Activated CD4-positive, alpha-beta memory T cell treated with anti-CD3 and anti-CD28 coated beads for 36 hours (primary cell): ENCODE measurements at places on chromosomes 4 and X.

GRCh38 chrX:135737366-135738071, 24.1 kb downstream of the CT45A1 start:
- no peak for DNase-seq

GRCh38 chrX:72080800-72081199, 50.9 kb downstream of the RTL5 start:
- DNase-seq, result no peak

- no peak for DNase-seq
Measured at GRCh38 chr4:141132709-141133145, 542 bp downstream of the RNF150 start.

- DNase-seq, result no peak
Measured at GRCh38 chr4:117249333-117249732, 164.0 kb upstream of the TRAM1L1 start.

DNA sequence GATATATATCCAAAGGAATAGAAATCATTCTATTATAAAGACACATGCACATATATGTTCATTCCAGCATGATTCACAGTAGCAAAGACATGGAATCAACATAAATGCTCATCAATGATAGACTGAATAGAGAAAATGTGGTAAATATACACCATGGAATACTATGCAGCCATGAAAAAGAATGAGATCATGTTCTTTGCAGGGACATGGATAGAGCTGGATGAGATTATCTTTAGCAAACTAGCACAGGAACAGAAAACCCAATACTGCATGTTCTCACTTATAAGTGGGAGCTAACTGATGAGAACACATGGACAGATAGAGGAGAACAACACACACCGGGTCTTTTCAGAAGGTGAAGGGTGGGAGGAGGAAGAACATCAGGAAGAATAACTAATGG, 1318.6 kb downstream of the PCDH19 start:
- DNase-seq, result no peak

DNA sequence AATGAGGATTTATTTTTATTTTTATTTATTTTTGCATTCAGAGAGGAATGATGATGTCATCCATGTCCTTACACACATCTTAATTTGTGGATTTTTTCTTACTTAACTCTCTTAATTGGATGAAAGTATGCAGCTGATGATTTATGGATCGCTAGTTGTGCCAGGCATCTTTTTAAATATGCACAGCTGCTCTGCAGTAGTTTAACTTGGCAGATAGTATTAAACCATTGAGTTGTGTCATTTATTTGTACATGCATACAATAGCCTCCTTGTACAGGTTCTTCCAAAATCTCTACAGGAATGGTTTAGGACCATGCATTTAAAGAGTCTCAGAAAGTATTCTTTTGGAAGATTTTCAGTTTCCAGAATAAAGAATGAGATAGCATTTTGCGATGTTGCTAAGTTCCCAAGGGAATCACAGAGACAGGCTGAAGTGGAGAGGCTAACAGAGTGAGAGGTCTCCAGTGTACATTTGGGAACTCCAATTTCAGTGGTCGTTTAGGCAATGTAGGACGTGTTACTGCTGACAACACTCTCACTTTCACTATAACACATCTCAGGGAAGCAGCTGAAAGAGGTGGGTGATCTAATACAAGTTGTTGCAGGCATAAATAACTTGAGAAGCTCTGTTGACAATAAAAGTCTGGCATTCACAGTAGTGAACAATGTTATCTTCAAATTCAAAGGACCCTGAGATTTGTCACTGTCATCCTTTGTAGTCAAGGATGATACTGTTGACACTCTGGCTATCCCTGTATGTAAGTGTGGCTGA, 49.9 kb upstream of the SCRG1 start:
- no peak for DNase-seq

DNA sequence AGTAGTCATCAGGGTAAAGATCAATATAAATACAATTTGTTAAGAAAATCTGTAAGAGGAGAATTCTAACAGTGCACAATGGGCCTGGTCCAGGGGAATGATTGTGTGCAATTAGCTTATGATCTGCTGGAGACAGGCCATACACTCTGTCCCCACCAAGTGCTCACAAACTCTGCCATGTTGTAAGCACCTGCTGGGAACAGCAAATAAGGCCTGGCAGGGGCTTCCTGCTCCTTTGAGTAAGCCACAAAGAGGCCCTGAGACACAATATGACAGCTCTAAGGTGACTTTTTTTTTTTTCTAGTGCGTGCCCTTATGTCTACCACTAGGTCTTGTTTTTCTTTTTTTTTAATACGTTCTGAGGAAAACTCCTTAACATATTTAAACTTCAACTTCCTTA, 866.3 kb upstream of the PCDH7 start:
- no peak for DNase-seq
